ENCODE measurements at places on chromosomes 5 and 9.

GRCh38 chr9:23686257-23686656 is 139.8 kb downstream of the ELAVL2 start:
- DNase-seq: no peak

- DNase-seq: no peak
These were observed 379.7 kb downstream of the PSAT1 start for GRCh38 chr9:78676623-78677022.

DNA sequence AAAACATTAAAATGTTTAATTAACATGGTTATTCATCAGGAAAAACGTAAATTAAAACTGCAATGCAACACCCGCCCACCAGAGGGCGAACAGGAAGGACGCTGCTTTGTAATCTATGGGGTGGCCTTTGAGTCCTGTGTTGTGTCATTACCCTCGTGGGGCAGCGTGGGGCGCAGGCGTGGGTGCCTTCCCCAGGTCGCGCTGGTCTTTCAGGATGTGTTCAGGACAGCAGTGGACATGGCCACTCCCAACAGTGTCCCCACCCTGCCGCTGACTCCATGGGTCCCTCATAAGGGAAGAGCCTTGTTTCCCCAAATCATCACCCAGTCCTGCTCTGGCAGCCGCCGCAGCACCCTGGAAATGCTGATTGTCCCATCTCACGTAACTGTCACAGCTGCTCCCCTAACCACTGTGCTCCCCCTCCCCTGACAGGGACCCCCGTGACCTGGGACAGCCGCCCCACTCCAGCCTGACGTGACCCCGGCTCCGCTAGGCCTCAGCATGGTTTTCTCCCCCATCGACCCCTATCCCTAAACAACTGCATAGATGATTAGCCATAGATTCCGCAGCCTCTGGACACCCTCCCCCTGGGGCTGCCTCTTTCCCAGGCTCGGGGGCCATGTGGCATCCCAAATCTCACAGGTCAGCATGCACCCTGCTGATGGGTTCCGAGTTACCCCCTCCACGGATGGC is 36.4 kb downstream of the GLT6D1 start:
- DNase-seq: peak; percentile 3

GRCh38 chr9:105198023-105198422 is 46.4 kb upstream of the SLC44A1 start:
- DNase-seq: no peak

- no peak for DNase-seq
These were observed 3.0 kb downstream of the DENND1A start for GRCh38 chr9:123926941-123927340.

- DNase-seq: no peak
These were observed 125.7 kb downstream of the COL23A1 start for GRCh38 chr5:178464431-178465048.

- no peak for DNase-seq
These were observed 412.1 kb upstream of the CDH10 start for GRCh38 chr5:25056836-25057235.

GRCh38 chr9:128512820-128513219 is 8.3 kb downstream of the GLE1 start:
- no peak for DNase-seq

- no peak for DNase-seq
These were observed 276.2 kb upstream of the POU5F2 start for GRCh38 chr5:94017579-94017978.

DNA sequence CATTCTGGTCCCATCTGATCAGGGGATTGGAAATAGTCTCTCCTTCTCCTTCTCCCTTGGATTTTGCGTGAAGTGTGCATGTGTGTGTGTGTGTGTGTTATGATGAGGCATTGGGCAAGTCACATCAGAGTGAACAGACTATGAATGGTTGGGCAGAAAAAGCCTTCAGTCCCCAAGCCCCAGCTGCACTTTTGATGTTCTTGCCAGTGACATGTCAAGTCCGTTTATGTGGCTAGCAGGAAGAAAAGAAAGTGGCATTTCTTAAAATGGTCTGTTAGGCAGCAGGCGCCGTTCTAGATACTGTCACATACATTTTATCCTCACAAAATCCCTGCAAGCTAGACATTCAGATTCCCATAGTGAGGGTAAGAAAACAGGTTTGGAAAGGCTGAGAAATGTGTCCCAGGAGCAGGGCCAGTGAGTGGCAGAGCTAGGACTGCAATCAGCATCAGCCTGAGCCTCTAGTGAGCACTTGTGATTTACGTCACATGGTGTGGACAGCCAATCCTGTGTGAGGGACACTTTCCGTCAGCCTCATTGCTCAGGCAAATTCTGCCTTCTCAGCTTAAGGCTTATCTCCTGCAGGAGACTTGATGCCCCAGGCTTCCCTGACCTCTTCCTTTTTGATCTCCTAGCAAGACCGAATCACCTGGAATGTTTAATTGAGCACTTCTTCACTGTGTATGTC is 60.4 kb downstream of the GLRA1 start:
- no peak for DNase-seq

GRCh38 chr9:119221276-119221675 is 148.0 kb downstream of the BRINP1 start:
- no peak for DNase-seq

- no peak for DNase-seq
These were observed 1.9 kb upstream of the GPBP1 start for GRCh38 chr5:57171816-57172465.

DNA sequence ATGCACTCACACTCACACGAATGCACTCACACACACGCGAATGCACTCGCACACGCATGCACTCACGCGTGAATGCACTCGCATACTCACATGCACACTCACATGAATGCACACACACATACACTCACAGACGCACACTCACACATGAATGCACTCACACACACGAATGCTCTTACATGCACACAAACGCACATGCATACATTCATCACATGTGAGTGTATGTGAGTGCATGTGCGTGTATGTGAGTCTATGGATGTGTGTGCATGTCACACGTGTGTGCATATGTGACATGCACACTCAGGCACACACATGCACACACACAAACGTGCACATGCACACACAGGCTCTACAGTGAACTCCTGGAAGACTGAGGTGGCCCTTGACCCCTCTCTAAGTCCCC is 121.7 kb downstream of the ADAMTS2 start:
- no peak for DNase-seq

DNA sequence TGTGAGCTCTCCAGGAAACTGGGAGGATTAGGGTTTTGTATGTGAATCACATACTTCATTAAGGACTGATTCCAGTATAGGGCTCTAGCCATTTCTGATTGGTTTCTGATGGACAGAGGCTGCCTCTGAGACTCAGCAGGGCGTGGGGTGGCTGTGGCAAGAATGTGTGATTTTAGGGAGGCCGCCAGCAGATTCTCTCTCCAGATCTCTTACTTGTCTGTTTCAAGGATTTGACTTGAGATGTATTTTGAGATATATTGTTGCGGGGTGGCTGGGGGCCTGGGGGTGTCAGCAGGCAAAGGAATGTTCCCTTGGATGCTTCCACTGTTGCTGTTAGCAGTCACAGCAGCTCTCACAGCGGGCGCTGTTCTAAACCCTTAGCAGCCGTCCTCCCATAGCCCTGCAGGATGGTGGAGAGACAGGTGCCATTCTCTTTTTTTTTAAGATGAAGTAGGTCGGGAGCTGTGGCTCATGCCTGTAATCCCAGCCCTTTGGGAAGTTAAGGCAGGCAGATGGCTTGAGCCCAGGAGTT is 8.0 kb upstream of the HNRNPAB start:
- DNase-seq: no peak

DNA sequence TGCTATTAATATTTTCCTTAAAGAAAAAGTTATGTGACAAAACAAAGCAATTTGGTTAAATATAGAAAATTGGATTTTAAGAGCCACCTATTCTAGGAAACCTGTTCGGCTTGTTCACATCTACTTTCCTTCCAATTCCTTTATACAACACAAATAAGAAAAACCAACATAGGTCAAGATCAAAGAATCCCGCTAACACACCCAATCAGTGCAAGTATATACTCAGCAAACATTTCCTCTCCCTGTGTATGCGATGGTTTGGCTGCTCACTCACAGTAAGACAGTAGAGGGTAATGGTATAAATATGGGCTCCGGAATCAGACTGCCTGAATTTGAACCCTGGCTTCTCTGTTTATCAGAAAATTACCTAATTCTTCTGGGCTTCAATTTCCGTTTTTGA is 757.5 kb upstream of the ZNF608 start:
- DNase-seq: no peak

DNA sequence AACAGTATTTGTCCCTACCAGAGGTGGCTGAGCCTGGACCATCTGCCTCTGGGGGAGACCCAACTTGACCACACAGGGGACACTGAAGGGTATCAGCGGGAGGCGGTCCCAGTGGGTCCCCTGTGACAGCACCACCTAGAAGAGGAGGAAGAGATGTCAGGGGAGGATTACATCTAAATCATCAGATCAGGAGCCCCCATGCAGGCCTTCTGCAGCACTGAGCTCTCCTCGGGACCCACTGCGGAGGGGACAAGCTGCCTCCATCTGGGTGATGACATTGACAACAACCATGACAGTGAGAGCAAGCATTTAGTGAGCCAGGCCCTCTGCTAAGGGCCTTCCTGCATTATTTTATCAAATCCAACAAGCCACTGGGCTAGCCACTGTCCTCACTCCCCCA is 12.3 kb downstream of the ORM2 start:
- DNase-seq: no peak

GRCh38 chr9:96423985-96424336 is 5.8 kb upstream of the ZNF367 start:
- no peak for DNase-seq

GRCh38 chr5:135313405-135313804 is 85.6 kb downstream of the MACROH2A1 start:
- DNase-seq: no peak

DNA sequence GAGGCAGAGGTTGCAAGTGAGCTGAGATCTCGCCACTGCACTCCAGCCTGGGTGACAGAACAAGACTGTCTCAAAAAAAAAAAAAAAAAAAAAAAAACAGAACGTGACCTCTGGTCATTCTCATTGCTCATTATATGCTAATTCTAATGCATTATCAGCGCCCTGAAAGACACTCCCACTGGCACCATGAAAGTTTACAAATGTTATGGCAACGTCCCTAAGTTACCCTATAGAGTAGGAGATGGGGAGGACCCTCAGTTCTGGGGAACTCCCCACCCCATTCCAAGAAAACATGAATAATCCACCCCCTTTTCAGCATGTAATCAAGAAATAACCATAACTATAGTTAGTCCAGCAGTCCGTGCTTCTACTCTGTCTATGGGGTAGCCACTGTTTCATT is 48.9 kb upstream of the DENND4C start:
- DNase-seq: no peak

GRCh38 chr5:4924577-4924976 is 215.6 kb upstream of the ADAMTS16 start:
- no peak for DNase-seq

- DNase-seq: no peak
These were observed 193.3 kb downstream of the NTRK2 start for GRCh38 chr9:84862810-84863287.

- no peak for DNase-seq
These were observed 98.0 kb downstream of the OR2K2 start for GRCh38 chr9:111231801-111232580.

- DNase-seq: no peak
These were observed 17.2 kb downstream of the PITX1 start for GRCh38 chr5:135016861-135017290.

DNA sequence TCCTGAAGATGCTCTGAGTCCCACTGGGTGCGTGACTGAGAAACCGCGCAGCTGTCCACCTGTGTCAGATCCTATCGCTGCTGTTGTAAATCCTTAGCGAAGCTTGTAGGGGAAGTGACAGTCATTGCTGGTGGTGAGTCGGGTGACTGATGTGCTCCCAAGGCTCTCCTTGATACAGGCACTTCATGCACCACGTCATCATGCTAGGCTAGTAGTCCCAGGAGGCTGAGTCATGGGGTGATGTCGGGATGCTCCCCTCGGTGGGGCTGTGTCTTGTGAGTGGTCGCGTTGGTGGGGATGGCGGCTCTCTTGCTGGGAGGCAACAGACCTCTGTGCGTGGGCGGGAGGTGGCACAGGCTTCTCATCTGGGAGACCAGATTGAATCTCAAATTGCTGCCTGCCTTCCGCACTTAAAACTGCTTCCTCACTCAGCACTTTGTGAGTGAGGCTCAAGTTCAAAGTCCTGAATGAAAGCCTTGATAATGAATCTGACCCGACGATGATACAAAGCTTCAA is 84.7 kb downstream of the CSNK1A1 start:
- DNase-seq: no peak

GRCh38 chr5:147621016-147621415 is 111.1 kb upstream of the DPYSL3 start:
- no peak for DNase-seq
